ENCODE measurements at places on chromosomes 3 and 15.

DNA sequence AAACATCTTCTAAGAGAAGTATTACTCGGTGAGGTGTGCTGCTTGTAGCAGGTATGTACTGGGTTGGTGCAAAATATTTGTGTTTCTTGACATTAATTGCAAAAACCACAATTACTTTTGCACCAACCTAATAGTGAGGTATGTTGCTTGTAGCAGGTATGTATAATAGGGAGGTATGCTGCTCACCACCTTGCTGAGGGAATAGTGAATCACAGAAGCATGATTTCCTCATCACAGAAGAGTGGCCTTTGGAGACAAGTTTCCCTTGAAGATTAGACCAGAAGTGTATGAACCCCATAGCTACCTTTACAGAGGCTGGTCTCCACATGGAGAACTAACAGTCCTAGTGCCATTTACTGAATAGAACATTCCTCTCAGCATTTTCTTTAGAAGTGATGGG, 15.5 kb downstream of the DCP1A start:
- DNase-seq = no peak

DNA sequence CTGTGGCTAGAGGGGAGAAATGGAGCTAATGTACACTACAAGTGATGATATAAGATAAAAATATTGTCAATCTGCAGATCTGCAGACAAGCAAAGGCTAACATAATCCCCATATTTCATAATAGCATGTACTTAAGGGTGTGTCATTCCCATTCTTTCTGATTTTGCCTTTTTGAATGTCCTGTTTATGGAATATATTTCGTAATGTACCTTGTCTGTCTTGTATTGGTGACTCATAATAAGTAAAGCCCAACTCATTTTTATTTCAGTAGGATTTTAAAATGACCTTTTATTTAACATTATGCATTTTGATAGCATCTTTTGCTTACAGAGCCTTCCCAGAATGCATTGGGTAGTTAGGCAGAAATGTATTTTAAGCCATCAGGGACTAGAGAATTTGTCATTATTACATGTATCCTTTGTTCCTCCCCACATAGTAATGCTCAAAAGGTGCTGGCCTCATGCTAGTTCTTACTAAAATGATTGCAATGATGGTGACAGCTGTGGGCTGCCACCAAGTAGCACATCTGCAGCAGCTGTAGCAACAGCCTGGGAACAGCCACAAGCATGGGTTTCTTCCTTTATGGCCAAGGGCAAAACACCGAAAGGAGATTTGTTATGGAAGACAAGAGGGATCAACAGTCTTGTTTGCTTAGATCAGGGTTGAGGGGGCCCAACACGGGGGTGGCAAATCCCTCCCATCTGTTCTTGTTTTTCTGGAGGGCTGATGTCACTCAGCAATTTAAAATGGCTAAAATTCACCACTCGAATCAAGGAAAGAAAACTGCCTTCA, 188.5 kb downstream of the CADPS start:
- no peak for DNase-seq

- no peak for DNase-seq
Observed at GRCh38 chr3:190534986-190535385, 21.1 kb downstream of the IL1RAP start.

- DNase-seq = no peak
Observed at GRCh38 chr15:49900006-49900902, 218.8 kb downstream of the ATP8B4 start.

GRCh38 chr3:127744875-127745274, 72.1 kb downstream of the ABTB1 start:
- no peak for DNase-seq

Data from endodermal cell (in vitro differentiated cells).